ENCODE measurements at places on chromosomes 6 and 20.

GRCh38 chr6:44096612-44097011, 30.6 kb downstream of the MRPL14 start:
- peak; percentile 56 for DNase-seq

GRCh38 chr6:141634269-141634668, 498.5 kb upstream of the GJE1 start:
- no peak for DNase-seq

DNA sequence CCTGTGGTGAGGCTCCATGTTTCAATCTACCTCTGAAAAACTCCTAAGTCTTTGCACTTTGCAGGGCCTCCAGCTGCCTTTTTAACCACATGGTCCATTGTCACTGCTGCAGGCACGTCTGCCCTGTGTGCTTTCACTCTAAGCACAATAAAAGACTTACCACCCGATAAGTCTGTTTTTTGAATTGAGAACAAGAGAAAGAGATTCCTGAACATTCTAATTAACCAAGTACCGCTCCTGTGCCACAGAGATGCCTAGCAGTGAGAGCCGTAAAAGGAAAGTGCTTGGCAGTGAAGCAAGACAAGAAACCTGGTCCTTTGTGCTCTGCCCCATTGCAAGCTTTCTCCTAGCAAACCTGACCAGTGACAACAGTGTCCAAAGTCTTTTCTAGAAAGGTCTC, 487.6 kb upstream of the FLRT3 start:
- no peak for DNase-seq

DNA sequence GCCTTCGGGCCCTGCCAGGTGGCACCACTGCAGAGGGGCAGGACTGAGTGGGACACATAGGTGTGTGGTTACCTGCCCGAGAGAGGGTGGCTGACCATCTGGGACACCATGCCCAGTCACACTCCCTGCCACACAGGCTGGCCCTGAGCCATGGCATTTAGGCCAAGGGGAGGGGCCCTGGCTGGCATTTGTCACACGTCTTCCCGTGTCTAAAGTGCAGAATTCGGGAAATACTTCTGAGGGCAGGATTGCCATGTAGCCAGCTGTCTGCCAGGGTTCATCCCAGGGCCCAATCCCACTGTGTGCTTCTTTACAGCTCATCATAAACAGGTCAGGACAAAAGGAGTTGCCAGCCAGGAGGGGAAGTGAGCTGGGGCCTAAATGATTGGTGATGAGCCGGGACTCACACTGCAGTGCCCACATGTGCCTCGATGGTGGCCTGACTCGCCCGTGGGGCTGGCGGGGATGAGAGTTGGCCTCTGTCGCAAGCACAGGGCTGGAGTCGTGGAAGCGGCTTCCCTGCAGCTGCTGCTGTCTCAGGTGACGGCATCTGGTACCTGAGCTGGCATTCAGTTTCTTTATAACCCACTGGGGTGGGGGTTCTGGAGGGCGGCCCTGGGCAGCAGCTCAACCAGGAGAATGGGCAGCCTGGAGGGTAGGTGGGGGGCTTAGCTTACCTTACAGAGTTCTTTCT, 5.9 kb upstream of the UNC93A start:
- no peak for DNase-seq

- DNase-seq = no peak
Observed at GRCh38 chr6:81697559-81697958, 54.9 kb downstream of the TENT5A start.

DNA sequence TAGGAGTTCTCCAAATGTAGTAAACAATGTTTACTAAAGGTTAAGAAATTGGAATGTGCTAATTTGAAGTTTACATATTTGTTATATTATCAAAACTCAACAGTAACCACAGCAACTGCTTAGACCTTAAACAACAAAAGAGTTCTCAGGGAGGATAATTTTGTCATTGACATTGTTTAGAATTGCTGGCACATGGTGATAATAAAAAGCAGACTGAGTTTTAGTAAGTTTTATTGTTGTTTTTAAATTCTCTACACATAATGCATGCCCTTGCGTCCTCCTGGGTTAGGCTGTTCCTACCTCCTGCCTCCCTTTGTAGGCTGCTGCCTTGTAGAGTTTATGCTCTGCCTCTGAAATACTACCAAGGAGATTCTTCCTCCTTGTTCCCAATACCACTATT, 28.7 kb downstream of the LAMA4 start:
- no peak for DNase-seq

DNA sequence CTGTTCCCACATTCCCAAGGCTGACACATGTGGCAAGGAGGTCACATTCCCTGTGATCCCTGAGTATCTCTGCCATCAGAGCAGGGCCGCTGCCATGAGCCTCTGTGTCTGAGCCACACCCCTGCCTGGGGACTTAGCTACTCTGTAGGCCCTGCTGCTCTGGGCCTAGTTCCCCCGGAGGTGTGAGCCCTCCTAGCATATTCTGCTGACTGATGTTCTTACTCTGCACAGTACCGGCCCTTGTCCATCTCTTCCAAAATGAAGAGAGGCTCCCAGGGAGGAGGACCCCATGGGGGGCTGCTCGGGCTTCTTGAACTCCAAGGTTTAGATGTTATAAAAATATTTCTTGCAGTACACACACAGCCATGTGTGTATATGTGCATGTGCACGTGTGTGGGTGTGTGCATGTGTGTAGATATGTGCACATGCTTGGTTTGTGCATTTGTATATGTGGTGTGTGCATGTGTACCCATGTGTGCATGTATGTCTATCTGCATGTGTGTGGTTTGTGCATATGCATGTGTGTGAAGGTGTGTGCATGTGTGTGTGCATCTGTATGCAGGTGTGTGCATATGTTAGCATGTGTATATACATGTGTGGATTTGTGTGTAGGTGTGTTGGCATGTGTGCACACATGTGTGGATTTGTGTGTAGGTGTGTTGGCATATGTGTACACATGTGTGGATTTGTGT, 101.2 kb downstream of the ERMARD start:
- DNase-seq = no peak
